Panc1 (cell line): ENCODE measurements at places on chromosomes 2 and 18. TPM values are rescaled to one million over a fixed set of nuclear protein-coding genes. Genes with fewer than 3 reads are reported as not detected.

DNA sequence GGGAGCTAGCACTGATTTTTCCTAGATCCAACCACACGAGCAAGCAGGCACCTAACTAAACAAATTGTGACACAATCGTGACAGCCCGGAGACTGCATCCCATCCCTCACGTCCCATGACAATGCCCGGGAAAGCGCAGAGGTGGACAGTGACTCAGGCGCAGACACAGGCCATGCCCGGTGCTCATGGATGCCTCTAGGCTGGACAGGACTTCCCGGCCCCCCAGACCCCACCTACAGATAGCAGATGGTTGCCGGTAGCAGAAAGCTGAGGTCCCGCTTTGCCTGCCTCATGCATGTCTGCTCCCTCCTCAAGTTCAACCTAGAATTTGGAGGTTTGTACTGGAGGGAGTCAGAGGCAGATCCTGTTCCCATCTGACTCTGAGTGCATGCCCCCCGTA, 81.0 kb downstream of the TPO start:
- H3K27me3 ChIP-seq, result no peaks in the 10 kb centered on the region
- H3K4me3 ChIP-seq, result no peak overlapping the region
- H3K27ac ChIP-seq, result no peak overlapping the region
- no peak for DNase-seq
- no peaks in the 10 kb centered on the region for H3K4me1 ChIP-seq

DNA sequence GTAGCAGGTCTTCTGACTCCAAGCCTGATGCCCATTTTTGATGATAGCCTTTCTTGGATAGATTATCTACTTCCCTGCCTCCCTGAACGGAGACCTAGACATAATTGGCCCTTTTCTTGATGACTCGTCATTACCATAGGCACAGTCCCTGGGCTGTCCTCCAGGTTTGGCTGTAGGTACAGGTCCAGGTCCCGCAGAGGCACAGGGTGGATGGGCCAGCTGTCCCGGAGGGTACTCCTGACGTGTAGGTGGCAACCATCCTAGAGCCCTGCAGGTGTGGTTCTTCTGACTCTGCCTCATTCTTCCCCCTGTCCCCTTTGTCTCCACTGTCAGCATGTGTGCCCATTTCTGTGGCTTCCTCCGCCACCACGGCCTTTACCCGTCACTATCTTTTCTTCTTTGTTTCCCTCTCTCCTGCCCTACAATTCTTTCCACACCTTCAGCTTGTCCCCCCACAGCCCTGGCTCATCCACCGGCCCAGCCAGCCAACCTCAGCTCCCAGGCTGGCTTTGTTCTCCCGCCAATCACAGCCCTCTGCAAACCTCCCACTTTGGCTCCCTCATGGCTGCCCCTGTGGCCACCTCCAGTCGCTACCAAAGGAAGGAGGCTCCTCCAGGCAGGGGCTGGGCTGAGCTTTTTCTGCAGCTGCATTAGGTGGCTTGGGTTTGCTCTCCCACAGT, 102.8 kb downstream of the SMAD7 start:
- DNase-seq, result no peak
- H3K4me1 ChIP-seq, result peaks cover 14% of the 10 kb centered on the region
- 0 out of 2 replicates have a peak overlapping the region, but pooled peaks have one; percentile 3 for H3K27ac ChIP-seq
- no peak overlapping the region for H3K4me3 ChIP-seq

DNA sequence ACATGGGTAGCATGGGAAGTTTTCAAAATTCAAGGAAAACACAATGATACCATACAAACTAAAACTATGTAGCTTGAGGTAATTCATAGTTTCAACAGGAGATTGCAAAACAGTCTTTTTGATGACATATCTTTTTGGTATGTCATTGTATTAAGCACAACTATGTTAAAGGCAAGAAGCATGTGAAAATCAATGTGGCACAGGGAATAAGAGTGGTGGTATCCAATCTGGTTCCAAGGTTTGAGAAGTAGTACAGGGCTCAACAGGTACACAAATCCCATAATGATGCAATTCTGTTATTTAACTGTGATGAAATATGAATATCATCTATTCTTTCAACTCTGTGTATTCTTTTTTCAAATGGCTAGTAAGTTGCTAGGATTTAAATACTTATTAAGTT, 16.4 kb upstream of the DLX2 start:
- no peak overlapping the region for H3K27ac ChIP-seq
- DNase-seq, result no peak
- no peaks in the 10 kb centered on the region for H3K4me1 ChIP-seq
- H3K27me3 ChIP-seq, result no peaks in the 10 kb centered on the region
- no peaks in the 10 kb centered on the region for H3K36me3 ChIP-seq

DNA sequence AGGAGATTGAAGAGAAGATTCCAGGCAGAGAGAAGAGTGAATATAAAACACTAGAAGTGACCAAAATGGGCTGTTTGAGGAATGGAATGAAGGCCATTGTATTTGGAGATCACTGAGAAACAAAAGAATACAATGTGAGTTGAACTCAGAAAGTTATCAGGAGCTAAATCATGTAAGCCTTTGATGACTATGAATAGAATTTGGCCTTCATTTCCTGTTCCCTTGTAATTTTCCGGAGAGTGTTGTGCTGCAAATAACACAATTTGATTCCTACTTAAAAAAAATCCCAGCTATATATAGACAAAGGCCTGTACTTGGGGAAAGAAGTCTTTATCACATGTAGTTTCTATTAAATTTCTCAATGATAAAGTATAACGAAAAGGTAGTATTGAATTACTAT, 33.7 kb upstream of the KYNU start:
- no peaks in the 10 kb centered on the region for H3K27me3 ChIP-seq
- no peak overlapping the region for H3K27ac ChIP-seq
- DNase-seq, result no peak
- H3K4me1 ChIP-seq, result no peaks in the 10 kb centered on the region

DNA sequence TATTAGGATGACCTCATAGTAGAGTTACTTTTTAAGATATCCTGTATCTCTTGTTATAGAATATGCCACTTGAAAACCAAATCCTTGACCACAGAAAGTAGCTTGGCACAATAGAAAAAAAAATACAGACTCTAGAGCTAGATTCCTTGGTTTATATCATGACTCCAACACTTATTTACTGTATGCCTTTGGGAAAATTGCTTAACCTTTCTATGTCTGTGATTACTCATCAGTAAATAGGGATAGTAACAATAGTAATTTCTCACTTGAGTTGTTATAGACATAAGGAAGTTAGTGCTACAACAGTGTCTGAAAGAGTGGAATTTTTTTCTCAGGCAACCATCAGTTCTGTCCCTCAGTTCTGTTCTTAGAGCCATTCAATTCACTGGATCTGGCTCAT, 193.8 kb downstream of the GULP1 start:
- H3K4me1 ChIP-seq, result no peaks in the 10 kb centered on the region
- H3K4me3 ChIP-seq, result no peak overlapping the region
- no peak overlapping the region for H3K27ac ChIP-seq

DNA sequence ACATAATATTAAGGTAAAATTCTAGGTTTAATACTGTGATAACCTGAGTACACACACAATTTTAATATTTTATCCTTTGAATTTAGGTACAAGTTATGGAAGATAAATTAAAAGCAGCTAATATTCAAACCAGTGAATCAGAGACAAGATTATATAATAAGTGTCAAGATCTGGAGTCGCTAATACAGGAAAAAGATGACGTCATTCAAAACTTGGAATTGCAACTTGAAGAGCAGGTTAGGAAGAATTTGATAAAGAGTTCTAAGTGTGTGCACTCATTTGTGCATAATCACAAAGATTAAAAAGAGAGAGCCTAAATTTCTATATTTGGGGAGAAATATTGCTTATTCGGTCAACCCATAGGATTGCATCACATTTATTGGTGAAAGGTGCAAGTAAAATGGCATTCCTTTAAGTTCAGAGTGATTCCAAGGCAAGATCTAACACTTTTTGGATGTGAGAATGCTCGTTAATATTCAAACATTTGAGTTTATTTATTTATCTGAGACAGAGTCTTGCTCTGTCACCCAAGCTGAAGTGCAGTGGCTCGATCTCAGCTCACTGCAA, 16.3 kb upstream of the C1GALT1C1L start:
- no peaks in the 10 kb centered on the region; the same call in 1 of the 2 replicates for H3K36me3 ChIP-seq
- no peaks in the 10 kb centered on the region for H3K27me3 ChIP-seq
- H3K4me1 ChIP-seq, result no peaks in the 10 kb centered on the region
- no peak for DNase-seq
- H3K27ac ChIP-seq, result no peak overlapping the region

DNA sequence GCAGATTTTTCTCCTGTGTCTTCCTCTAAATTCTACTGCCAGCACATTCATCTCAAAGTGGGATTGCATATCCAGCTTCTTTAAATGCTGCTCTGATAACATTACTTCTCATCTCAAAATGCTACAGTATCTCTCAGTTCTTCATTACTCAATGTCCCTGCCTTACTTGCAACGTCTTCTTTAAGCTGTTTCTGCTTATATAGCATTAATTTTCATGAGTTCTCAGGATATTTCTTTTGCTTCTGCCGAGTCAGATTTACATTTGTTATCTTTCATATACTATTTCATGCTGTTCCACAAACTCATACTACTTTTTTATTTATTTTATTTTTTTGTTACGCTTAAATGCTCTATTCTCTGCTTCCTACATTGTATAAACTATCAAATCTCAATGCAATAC, 1223.5 kb upstream of the FAM98A start:
- no peak overlapping the region for H3K4me3 ChIP-seq
- no peaks in the 10 kb centered on the region for H3K4me1 ChIP-seq
- no peaks in the 10 kb centered on the region for H3K36me3 ChIP-seq
- no peaks in the 10 kb centered on the region for H3K27me3 ChIP-seq
- H3K27ac ChIP-seq, result no peak overlapping the region

The SPATA3 gene
- total RNA-seq, result not detected

The EN1 gene
- 0.26 TPM for total RNA-seq

The CD207 gene
- total RNA-seq, result not detected

The NEB gene
- 0.10 TPM for total RNA-seq
